ENCODE measurements at places on chromosomes 11 and 22. TPM values are rescaled to one million over a fixed set of nuclear protein-coding genes. Genes with fewer than 3 reads are reported as not detected.

FOSL1 gene
- 2.1 TPM for total RNA-seq

GRCh38 chr11:12091956-12092558 lies 18.3 kb upstream of the MICAL2 start:
- H3K27me3 ChIP-seq: peaks cover 3% of the 10 kb centered on the region
- no peak overlapping the region for H3K4me3 ChIP-seq
- no peaks in the 10 kb centered on the region for H3K36me3 ChIP-seq
- peak overlapping the region; percentile 87 for H3K27ac ChIP-seq
- peaks cover 37% of the 10 kb centered on the region for H3K4me1 ChIP-seq

LDHAL6A gene
- total RNA-seq: not detected

DNA sequence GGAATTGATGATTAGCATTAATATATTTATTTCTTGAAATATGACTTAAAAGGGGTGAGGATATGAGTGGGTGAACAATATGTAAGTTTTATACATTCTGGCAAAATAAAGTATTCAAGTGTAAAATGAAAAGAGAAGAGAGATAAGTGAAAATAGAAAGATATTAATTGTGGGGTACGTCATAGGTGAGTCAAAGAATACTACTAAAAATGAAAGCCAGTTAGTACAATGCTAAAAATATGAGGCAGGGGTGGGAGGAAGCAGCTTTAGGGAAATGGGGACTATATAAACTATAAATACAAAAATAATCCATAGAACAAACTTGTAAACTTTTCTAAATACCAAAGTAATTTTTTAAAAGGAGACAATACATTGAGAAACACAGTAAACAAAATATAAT lies 661.4 kb downstream of the CNTN5 start:
- H3K4me1 ChIP-seq: no peaks in the 10 kb centered on the region
- DNase-seq: no peak
- no peak overlapping the region for H3K27ac ChIP-seq

DNA sequence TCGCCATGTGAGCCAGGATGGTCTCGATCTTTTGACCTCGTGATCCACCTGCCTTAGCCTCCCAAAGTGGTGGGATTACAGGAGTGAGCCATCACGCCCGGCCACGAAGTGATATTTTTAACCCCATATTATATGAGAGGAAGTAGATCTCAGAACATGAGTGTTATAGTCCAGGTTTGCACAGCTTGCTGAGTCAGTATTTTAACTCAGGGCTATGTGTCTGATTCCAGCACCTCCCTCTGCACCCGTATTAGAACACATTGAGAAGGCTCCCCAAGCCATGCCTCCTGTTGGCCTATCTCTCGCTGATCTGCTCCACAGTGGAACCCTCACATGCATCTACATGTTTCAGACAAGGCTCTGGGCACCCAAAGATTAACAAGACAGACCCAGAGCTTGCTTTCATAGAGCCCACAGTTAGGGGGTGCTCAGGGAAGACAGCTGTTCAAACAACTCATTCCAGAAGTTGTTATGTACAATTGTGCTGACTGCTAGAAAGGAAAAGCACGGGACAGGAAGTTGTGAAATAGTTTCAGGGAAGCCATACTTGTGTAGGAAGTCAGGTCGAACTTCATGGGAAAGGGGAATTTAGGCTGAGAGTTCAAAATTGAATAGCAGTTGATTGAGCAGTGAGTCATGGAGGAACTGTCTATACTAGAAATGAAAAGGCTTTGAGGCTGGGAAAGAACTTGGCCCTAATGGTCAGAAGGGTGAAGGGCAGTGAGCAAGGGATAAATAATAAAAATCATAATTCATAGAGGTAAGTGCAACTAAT lies 49.3 kb upstream of the CLPB start:
- peaks cover 9% of the 10 kb centered on the region for H3K4me1 ChIP-seq
- H3K27me3 ChIP-seq: no peaks in the 10 kb centered on the region
- H3K4me3 ChIP-seq: no peak overlapping the region

GRCh38 chr11:112150517-112150916 lies 13.4 kb downstream of the IL18 start:
- no peaks in the 10 kb centered on the region for H3K4me1 ChIP-seq
- DNase-seq: no peak
- H3K4me3 ChIP-seq: no peak overlapping the region
- H3K36me3 ChIP-seq: no peaks in the 10 kb centered on the region
- peaks cover 5% of the 10 kb centered on the region for H3K27me3 ChIP-seq

BATF2 gene
- total RNA-seq: 1.0 TPM

- H3K27me3 ChIP-seq: peaks cover 3% of the 10 kb centered on the region
- H3K36me3 ChIP-seq: peaks cover 15% of the 10 kb centered on the region
- H3K4me1 ChIP-seq: peaks cover 52% of the 10 kb centered on the region
- no peak overlapping the region for H3K4me3 ChIP-seq
- H3K27ac ChIP-seq: peak overlapping the region; percentile 29
- DNase-seq: no peak
These were observed 5.1 kb downstream of the FAM118A start for GRCh38 chr22:45314786-45315185.

- no peak for DNase-seq
- no peaks in the 10 kb centered on the region for H3K36me3 ChIP-seq
- peaks cover 2% of the 10 kb centered on the region for H3K27me3 ChIP-seq
- H3K27ac ChIP-seq: no peak overlapping the region
- H3K4me3 ChIP-seq: no peak overlapping the region
These were observed 452.4 kb upstream of the DDI1 start for GRCh38 chr11:103584021-103584420.

MSANTD4 gene
- 24.6 TPM for total RNA-seq

DNA sequence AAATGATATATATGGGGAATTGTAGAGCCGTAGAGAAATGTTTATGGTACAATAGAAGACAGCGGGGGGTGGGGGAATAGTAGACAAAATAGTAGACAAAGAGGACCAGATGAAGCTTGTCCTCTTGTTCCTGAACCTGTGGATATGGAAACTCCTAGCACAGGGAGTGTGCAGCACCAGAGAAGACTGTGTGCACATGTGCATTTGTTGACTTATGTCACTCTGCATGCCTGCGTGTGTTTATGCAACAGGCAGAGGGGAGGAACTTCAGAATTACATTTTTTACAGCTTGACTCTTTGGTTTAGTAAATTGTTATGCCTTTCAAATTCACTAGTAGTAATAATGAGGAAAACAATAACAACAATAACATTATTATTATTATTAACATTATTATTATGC lies 36.0 kb downstream of the TENM4 start:
- H3K36me3 ChIP-seq: peaks cover 5% of the 10 kb centered on the region
- DNase-seq: no peak
- no peak overlapping the region for H3K27ac ChIP-seq
- H3K4me1 ChIP-seq: peaks cover 20% of the 10 kb centered on the region
- H3K4me3 ChIP-seq: no peak overlapping the region

DNA sequence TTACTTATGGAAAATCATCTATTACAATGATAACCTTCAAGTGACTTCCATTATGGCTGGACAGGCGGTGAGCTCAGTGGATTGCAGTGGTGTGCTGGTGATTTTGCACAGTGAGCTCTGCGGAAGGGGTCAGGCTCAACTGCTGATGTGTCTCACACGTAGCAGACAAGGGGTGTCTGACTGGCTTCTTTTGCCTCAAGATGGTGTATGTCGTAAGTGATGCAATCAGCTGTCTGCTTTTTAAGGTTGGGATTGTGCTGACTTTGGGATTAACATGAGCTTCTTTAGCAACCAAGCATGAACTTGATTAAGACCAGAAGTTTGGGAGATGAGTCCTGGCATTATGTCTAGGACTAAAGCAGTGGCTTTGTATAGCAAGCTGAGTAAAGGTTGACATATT lies 49.5 kb downstream of the POLD3 start:
- H3K27ac ChIP-seq: no peak overlapping the region
- H3K36me3 ChIP-seq: peaks cover 25% of the 10 kb centered on the region
- DNase-seq: no peak
- H3K4me3 ChIP-seq: no peak overlapping the region
- no peaks in the 10 kb centered on the region for H3K4me1 ChIP-seq
- H3K27me3 ChIP-seq: no peaks in the 10 kb centered on the region

GRCh38 chr11:2945031-2945756 lies 16.0 kb upstream of the PHLDA2 start:
- no peak overlapping the region for H3K27ac ChIP-seq
- peaks cover 4% of the 10 kb centered on the region for H3K4me1 ChIP-seq
- no peaks in the 10 kb centered on the region for H3K27me3 ChIP-seq
- DNase-seq: no peak
- H3K36me3 ChIP-seq: peaks cover 20% of the 10 kb centered on the region
- H3K4me3 ChIP-seq: peak overlapping the region; percentile 27

DNA sequence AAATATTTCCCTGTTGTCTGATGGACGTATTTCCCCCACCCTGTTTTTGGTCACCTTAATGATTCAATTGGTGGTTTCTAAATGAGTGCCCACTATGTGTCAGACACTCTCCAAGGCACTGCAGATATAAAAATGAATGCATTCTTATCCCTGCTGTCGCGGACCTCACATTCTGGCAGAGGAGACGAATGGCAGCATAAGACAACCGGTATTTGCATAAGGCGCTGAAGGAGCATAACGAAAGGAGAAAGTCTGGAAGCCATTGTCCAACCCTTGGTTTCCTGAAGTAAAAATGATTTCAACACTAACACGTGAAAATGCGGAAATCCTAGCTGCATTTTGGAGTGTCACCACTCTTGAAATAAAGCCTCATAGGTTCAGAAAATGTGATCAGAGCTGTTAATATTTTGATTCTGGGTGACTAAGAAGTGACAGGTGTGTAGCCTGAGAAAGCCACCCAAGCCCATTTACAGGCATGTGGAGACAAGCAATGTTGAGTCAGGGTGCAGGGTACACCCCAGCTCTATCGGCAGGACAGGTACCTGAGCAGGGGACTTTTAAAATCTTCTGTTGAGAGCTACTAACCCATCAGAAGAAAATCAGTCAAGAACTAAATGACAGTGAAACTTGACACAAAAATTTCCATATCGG lies 10.1 kb upstream of the GAB2 start:
- peaks cover 11% of the 10 kb centered on the region for H3K4me1 ChIP-seq
- no peak overlapping the region for H3K4me3 ChIP-seq
- DNase-seq: no peak
